ENCODE measurements at places on chromosomes 12 and 14. TPM values are rescaled to one million over a fixed set of nuclear protein-coding genes. Genes with fewer than 3 reads are reported as not detected.
A peak's percentile ranks its signal among the peaks of the same experiment; 100 is the strongest.

GRCh38 chr14:24231263-24232120 is 675 bp downstream of the NEDD8 start:
- peak; percentile 65 for DNase-seq

DNA sequence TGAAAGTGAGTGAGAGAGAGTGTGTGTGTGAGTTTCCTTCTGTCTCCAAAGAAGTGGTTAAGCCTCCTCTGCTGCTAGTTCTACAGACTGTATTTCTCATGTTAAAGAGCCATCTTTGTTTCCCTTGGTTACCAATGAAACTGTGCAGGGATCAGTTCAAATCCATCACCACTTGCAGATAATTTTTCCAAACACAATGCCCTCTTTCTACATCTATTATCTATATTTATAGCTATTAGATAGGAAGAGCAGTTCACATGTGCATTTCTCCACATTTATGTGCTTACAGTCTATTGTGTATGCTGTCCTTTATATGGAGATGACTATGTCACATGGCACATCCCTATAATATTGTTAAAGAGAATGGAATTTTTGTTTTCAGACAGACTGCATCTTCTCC is 2.2 kb upstream of the DAAM1 start:
- DNase-seq: no peak

DNA sequence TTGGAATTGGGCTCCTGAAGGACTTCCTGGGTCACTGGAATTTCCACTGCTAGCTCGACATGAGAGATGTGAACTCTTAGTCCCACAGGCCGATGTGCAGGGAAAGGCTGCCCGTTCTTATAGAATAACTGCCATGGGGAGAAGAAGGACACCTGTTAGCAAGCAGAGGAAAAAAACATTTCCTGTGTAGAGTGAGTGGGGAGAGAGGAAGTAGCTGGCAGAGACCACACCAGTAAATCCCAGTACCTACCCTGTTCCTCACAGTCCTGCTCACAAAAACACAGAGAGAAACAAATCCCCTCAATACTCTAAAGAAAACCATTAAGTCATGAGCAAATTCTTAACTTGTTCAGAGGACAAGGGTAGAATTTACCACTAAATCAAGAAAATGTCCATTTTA is 29.5 kb downstream of the AREL1 start:
- DNase-seq: no peak

DNA sequence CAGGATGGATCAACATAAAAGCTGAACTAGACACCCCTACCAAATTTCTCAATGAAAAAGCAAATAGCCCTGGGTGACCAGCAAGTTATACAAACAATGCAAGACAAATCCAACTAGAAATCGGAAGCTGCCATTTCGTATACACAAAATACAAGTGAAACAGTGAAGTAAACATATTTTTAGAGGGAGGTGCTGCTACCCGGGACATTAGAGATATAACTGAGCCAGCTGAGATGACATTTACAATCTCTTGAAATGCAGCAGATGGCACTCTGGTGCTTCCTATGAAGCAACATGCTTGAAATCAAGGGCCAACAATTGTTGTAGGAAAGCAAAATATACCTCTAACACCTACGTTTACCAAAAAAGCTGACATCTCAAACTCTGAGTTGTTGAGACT is 25.5 kb downstream of the BDKRB1 start:
- DNase-seq: no peak

DNA sequence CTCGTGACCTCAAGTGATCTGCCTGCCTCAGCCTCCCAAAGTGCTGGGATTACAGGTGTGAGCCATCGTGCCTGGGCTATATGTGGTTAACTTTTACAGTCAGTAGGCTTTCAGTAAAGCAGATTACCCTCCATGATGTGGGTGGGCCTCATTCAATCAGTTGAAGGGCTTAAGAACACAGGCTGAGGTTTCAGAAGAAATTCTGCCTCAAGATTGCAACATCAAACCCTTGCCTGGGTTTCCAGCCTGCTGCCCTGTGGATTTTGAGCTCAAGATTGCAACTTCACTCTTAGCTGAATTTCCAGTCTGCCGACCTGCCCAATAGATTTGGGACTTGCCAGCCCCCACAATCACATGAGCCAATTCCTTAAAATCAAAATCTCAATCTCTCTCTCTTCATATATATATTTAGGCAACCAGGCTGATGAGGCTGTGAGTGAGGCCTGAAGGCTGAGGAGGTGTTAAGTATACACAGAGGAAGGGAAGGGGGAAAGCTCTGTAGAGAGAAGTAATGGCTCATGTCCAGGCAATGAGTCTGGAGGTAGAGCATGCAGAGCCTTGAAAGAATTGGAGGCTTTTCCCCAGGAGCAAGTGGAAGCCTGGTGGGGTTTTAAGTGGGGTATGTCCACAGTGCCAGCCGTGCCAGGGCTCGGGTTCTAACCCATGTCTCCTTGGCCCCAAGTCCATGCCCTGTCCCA is 33.3 kb upstream of the ACTN1 start:
- no peak for DNase-seq

ABHD12B gene
- total RNA-seq: not detected

- no peak for DNase-seq
Measured at GRCh38 chr12:108720757-108721514, 10.4 kb downstream of the CORO1C start.

- no peak for DNase-seq
Measured at GRCh38 chr14:89277203-89277602, 139.8 kb downstream of the FOXN3 start.

GRCh38 chr14:24426150-24426911 is 3.1 kb downstream of the CBLN3 start:
- peak; percentile 12 for DNase-seq

DNA sequence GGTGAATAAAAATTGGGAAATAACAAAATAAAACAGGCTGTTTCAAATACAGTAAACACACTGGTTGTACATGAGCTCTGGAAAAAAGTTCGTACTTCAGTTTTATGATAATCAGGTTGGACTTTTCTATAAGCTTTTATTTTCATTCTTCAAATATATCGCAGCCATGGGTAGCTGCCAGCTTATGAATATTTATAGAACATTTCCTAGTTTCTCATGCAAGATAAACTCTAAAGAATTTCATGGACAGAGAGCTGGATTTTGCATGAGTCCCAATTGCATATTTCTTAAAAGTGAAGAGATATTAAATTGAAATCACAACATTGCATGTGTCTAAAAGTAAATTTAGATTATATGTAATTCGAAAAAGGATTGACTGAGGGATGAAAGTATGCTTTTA is 827.6 kb downstream of the SLC6A15 start:
- no peak for DNase-seq

DNA sequence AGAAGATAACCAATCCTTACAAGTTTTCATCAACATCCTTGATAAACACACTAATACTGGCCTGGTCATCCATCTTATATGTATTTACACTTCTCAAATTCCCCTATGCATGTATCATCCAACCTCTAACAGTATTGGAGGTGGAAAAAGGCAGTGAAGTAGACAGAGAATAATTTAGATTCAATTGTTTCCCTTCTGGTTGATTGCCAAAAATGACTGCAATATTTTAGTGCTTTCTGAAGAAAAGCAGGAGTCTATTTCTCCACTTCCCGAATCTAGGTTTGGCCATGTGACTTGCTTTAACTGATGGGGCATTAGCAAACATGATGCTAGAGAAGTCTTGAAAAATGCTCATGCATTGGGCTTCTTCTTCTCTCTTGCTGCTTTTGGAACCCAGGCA is 78.3 kb upstream of the METAP2 start:
- no peak for DNase-seq
